ENCODE measurements at places on chromosomes 5 and 9. TPM values are rescaled to one million over a fixed set of nuclear protein-coding genes. Genes with fewer than 3 reads are reported as not detected.

DNA sequence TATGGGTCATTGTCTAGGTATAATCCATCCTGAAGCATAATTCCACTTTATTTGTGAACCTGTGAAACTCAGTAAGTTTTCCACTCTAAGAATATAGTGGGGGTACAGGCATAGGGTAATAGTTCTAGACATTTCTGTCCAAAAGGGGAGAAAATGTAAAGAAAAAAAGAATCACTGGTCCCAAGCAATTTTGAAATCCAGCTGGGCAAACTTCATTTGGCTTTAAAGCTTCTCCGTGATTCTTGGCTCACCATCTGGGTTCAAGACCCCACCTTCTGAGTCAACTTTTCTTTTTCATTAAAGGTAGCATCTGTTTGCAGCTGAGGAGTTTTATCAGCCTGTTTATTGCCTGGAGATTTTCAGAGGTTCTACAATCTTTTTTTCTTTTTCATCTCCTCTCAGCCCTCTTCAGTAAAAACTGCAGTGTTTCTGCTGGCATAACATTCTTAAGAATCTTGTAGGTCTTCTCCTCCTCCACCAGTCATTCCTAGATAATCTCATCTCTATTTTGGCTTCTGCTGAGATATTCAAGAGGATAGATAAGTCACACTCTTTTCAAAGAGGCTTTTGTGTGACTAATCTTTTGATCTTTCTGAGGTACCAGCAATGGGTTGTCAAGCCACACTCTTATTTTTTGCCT is 126.1 kb upstream of the PITX1 start:
- DNase-seq, result no peak

DNA sequence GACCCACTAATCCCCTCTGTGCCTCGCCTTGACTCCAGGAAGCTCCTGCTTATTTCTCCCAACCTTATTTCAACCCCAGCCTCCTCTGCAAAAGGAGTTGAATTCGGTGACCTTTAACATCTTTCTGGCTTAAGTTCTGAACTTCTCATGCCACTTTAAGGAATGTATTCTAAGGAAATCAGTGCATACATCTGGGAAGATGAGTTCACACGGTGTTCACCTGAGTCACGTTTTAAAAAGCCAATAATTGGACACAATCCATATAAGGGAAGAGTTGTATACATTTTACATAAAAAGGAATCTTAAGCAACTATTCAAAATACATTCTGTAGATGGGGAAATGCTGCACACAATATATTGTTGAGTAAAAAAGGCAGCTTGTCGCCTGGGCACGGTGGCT is 33.2 kb downstream of the FAT2 start:
- no peak for DNase-seq

GRCh38 chr5:86926033-86926432 is 308.3 kb downstream of the COX7C start:
- no peak for DNase-seq

DNA sequence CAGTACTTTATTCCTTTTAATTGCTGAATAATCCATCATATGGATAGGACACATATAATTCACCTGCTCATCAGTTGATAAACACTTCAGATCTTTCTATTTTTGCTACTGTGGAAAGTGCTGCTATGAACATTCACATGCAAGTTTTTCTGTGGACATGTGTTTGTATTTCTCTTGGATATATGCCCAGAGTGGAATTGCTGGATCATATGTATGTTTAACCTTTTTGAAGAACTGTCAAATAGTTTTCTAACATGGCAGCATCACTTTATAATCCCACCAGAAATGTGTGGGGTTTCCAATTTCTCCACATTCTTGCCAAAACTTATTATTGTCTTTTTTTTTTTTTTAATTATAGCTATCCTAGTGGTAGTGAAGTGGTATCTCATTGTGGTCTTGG is 15.1 kb downstream of the CARTPT start:
- no peak for DNase-seq

- DNase-seq, result no peak
Observed at GRCh38 chr9:78582821-78583220, 285.9 kb downstream of the PSAT1 start.

GRCh38 chr9:107390279-107390678 is 99.3 kb downstream of the KLF4 start:
- DNase-seq, result no peak

DNA sequence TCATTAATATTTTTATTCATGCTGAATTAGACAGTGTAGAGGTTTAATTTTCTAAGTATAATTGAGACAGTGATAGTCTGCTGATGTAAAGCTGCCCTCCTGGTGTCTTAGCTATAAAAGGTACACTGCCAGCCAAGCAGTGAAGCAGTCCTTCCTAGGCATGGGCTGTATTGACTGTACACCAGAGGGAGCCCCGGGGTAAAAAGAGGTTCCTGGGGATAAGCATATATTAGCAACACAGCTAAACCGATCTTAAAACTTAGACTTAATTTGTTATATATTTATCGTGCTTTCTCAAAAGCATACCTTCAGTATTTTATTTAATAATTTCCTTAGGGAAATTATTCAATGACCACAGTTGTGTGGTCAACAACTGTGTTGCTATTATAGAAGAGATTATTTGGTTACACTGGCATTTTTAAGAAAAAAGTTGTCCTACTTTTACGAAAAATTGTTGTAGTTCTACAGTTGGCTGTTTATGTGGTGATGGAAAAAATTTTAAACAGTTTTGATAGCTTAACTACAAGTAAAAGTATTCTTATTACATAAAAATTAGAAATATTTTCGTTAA is 68.8 kb downstream of the ELL2 start:
- DNase-seq, result no peak

DNA sequence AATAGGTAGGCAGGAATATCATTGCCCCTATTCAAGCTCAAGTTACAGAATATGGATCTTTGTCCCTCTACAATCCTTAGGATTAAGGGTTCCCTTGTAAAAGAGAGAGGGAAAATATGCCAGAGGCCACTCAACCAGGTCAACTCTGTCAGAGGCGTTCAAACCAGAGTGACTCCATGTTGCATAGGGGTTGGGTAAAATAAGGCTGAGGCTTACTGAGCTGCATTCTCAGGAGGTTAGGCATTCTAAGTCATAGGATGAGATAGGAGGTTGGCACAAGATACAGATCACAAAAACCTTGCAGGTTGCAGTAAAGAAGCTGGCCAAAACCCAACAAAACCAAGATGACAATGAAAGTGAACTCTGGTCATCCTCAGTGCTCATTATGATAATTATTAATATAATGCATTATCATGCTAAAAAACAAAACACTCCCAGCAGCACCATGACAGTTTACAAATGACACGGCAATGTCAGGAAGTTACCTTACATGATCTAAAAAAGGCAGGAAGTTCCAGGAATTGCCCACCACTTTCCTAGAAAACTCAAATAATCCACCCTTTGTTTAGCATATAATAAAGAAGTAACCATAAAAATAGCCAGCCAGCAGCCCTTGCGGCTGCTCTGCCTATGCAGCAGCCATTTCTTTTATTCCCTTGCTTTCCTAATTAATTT is 64.8 kb downstream of the ERP44 start:
- DNase-seq, result no peak

ADAMTS16 gene
- total RNA-seq, result not detected

CDH18 gene
- not detected for total RNA-seq

SHROOM1 gene
- total RNA-seq, result 3.2 TPM

WNK2 gene
- total RNA-seq, result not detected

LEAP2 gene
- 0.78 TPM for total RNA-seq

Measured in osteocyte (in vitro differentiated cells).